Naive thymus-derived CD8-positive, alpha-beta T cell (primary cell): ENCODE measurements at places on chromosomes 11 and 22. TPM values are rescaled to one million over a fixed set of nuclear protein-coding genes. Genes with fewer than 3 reads are reported as not detected.

DNA sequence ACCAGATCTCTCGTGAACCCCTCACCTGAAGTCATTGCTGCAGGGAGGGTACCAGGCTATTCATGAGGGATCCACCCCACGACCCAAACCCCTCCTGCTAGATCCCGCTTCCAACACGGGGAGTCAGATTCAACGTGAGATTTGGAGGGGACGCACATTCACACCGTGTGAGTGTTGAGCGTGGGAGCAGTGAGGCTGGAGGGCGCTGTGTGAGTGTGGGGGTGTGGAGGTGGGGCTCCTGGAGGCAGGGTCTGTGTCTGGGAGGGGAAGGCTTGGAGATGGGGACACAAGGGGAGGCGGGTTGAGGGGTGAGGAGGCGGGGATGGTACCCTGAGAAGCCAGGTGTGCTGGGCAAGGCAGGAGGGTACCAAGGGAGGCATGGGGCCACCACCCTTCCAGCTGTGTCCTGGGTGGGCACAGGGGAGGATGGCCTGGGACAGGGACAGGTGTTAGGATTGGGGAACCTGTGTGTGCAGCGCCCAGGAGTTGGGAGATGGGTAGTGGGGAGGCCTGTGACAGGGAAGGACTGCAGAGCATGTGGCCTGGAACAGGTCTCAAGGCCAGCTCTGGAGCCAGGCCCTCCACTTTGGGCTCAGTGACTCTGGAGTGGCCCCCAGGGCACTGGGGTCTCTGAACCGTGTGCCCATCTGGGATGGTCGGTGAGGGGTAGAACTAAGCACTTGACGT, 13.6 kb downstream of the TPCN2 start:
- H3K4me1 ChIP-seq = peaks cover 4% of the 10 kb centered on the region
- H3K27me3 ChIP-seq = no peaks in the 10 kb centered on the region
- H3K4me3 ChIP-seq = no peak overlapping the region
- DNase-seq = no peak
- H3K36me3 ChIP-seq = no peaks in the 10 kb centered on the region

DNA sequence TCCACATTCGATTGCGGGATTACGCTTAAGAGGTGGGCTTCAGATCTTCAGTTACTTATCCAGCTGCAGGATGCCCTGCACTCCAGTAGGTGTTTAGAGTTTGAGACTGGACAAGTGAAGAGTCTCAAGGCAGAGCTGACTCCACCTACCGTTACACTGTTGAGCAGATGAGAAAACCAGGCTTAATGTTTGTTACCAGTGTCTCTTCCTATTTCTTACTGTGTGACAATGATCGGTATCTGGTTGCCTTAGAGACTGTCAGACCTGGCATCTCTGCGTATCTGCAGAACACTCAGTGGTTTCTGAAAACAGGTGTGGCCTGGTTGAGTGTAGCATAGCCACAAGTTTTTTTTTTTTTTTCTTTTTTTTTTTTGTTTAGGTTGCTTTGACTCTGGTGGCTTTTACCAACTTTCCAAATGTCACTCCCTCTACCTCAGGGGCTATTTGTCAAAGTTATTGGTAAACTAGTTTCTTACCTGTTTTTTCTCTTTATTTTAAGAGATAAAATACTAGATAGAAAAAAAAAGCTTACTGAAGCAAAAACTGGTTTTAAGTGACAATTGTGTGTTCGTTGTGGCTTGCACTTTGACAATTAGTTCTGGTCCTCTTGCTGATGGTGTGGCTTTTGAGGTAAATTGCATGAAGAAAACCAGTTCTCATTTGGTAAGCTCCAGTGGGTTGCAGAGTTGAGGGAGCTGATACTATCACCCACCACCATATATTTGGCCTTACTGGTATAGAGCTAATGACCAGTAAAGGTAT, 284.8 kb downstream of the ETS1 start:
- peak overlapping the region; percentile 87 for H3K4me3 ChIP-seq
- DNase-seq = peak; percentile 94
- peaks cover 2% of the 10 kb centered on the region for H3K36me3 ChIP-seq
- no peaks in the 10 kb centered on the region for H3K27me3 ChIP-seq
- H3K4me1 ChIP-seq = peaks cover 83% of the 10 kb centered on the region

DNA sequence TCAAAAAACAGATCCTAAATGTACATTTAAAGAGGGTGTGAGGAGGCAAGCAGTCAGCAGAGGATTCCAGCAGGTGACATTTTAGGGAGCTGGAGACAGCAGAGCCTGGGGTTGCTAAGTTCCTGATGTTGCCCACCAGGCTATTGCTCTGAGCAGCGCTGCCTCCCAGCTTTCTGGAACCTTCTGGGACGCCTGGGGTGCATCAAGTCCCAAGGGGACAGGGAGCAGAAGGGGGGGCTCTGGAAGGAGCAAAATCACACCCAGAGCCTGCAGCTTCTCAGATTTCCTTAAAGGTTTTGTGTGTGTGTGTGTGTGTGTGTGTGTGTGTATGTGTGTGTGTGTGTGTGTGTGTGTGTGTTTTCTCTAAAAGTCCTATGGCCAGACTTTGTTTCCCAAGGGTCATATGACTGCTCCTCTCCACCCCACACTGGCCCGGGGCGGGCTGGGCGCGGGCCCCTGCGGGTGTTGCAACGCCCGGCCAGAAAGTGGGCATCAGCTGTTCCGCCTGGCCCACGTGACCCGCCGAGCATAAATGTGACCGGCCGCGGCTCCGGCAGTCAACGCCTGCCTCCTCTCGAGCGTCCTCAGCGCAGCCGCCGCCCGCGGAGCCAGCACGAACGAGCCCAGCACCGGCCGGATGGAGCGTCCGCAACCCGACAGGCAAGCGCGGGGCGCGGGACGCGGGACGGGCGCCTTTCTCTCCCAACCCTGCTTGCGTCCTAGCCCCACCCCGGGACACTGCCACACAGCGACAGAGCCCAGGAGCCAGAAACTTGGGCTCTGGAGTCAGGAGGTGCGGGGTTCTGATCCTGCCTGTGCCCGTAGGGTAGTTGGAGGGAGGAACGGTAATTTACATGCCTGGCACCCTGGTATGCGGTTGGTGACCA, at the start of gene HMOX1:
Gene HMOX1, plus strand, starts transcription at position 560 of the 887 bp plus-strand sequence. Its CDS starts 78 bp downstream, at position 638.
- H3K4me1 ChIP-seq = peaks cover 10% of the 10 kb centered on the region
- peak within 1 kb of the TSS; percentile 40 for H3K4me3 ChIP-seq
- H3K36me3 ChIP-seq = no peaks in the 10 kb centered on the region
- H3K27ac ChIP-seq = no peak within 1 kb of the TSS
- H3K27me3 ChIP-seq = peaks cover 45% of the 10 kb centered on the region

GRCh38 chr11:65817835-65818680, 15.7 kb upstream of the SNX32 start:
- H3K27me3 ChIP-seq = no peaks in the 10 kb centered on the region

DNA sequence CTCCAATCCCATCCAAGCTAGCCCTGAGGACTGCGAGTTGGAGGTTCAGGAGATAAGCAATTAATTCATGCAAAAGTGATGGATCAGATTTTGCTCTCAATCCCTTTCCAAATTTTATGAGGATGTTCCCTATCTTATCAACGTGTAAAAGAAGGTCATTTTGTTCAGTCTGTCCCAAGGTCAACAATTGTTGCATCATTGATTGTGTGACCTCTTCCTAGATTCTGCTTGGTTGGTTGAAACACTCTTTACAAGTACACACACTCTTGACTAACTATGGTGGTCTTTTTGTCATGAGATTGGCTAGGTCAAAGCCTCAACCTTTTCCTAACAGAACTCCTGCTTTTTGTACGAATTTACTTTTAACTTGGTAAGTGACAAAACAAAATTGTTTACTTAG, 41.7 kb downstream of the COMMD9 start:
- H3K4me3 ChIP-seq = no peak overlapping the region
- no peak overlapping the region for H3K27ac ChIP-seq
- no peaks in the 10 kb centered on the region for H3K36me3 ChIP-seq

GRCh38 chr11:76566811-76567210, 103.7 kb downstream of the LRRC32 start:
- H3K27ac ChIP-seq = no peak overlapping the region
- H3K4me3 ChIP-seq = no peak overlapping the region
- H3K4me1 ChIP-seq = no peaks in the 10 kb centered on the region
- H3K36me3 ChIP-seq = peaks cover 2% of the 10 kb centered on the region

DNA sequence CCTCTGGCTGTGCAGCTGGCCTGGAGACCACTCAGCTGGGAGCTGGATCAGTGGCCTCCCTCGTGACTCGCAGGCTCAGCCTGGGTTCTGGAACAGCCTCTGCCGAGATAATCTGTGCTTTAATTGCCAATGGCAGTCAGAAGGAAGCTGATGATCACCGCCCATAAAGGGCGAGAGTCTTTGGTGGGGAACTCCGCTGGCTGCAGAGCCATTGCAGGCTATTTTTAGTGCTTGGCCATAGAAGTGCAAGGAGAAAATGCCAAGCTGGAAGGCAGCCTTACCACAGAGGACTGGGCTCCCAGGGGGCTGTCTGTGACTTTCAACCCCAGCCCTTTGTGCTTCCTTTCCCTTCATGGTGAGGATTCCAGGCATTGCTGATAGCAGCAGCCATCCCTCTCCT, 62.2 kb upstream of the TENM4 start:
- no peak overlapping the region for H3K4me3 ChIP-seq
- H3K36me3 ChIP-seq = no peaks in the 10 kb centered on the region
- DNase-seq = no peak
- H3K27me3 ChIP-seq = peaks cover 6% of the 10 kb centered on the region
- no peaks in the 10 kb centered on the region for H3K4me1 ChIP-seq

GRCh38 chr11:65574811-65575567, 864 bp upstream of the EHBP1L1 start:
- DNase-seq = no peak
- peak overlapping the region; percentile 98 for H3K27ac ChIP-seq
- H3K27me3 ChIP-seq = no peaks in the 10 kb centered on the region
- peaks cover 67% of the 10 kb centered on the region for H3K4me1 ChIP-seq
- H3K4me3 ChIP-seq = peak overlapping the region; percentile 99

DNA sequence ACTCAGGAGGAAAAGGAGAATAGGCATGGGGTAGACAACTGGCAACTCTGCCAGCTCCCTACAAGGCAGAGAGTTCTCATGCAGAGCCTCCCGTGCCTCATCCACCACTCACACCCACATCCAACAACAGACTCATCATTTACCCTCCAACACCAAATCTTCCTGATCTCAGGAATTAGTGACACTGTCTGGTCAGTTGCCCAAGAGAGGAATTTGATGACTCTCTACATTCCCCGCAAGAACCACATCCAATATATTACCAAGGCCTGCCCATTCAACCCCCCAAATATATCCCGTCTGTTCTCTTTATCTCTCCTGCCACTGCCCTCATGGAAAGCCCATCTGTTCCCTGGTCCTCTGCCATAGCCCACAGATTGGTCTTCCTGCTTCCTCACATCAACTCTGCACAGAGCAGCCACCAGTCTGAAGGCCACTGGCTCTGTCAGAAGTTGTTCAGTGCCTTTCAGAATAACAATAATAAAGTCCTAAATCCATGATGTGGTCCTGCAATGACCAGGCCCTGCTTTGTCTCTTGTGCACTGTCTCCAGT, 57.5 kb upstream of the CD82 start:
- H3K36me3 ChIP-seq = peaks cover 8% of the 10 kb centered on the region
- H3K27ac ChIP-seq = no peak overlapping the region
- no peaks in the 10 kb centered on the region for H3K4me1 ChIP-seq

- peaks cover 4% of the 10 kb centered on the region for H3K4me1 ChIP-seq
- peaks cover 75% of the 10 kb centered on the region for H3K27me3 ChIP-seq
- H3K36me3 ChIP-seq = no peaks in the 10 kb centered on the region
- no peak overlapping the region for H3K4me3 ChIP-seq
Measured at GRCh38 chr22:27667121-27667843, 134.3 kb downstream of the MN1 start.

DNA sequence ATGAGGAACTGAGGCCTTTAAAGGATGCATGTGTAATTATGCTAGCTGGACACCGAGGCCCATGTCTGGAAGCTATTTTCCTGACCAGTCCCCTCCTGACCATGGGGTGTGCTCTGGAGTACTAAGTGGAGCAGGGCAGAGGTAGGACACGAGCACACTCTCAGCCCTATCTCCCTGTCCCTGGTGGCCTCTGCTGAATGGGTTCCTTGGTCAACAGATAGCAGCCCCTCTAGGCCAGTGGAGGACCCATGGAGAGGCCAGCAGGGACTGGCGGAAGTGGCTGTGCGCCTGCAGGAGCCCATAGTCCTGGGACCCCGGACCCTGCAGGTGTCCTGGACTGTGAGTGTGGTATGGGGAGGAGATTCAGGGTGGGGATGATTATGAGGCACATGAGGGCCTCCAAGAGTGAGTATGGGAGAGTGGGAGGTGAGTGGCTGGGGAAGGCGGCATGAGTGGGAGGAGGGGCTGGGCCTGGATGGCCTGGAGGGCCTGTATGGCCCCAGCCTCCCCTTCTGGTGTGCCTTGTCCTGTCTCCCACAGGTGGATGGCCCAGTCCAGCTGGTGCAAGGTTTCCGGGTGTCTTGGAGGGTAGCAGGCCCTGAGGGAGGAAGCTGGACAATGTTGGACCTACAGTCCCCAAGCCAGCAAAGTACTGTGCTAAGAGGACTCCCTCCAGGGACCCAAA, 9.5 kb downstream of the ROBO3 start:
- H3K27ac ChIP-seq = no peak overlapping the region
- H3K27me3 ChIP-seq = peaks cover 33% of the 10 kb centered on the region
- no peaks in the 10 kb centered on the region for H3K36me3 ChIP-seq
- H3K4me3 ChIP-seq = no peak overlapping the region
- no peak for DNase-seq

GRCh38 chr11:117337076-117337475, 9.4 kb downstream of the CEP164 start:
- DNase-seq = no peak
- peaks cover 21% of the 10 kb centered on the region for H3K36me3 ChIP-seq
- no peak overlapping the region for H3K4me3 ChIP-seq
- H3K27me3 ChIP-seq = no peaks in the 10 kb centered on the region

- no peaks in the 10 kb centered on the region for H3K27me3 ChIP-seq
- no peaks in the 10 kb centered on the region for H3K36me3 ChIP-seq
- no peaks in the 10 kb centered on the region for H3K4me1 ChIP-seq
- no peak overlapping the region for H3K27ac ChIP-seq
Measured at GRCh38 chr11:105923252-105923651, 98.8 kb downstream of the MSANTD4 start.

GRCh38 chr22:48342732-48343131, 1484.9 kb downstream of the BRD1 start:
- peaks cover 3% of the 10 kb centered on the region for H3K27me3 ChIP-seq
- DNase-seq = no peak
- no peak overlapping the region for H3K27ac ChIP-seq

DNA sequence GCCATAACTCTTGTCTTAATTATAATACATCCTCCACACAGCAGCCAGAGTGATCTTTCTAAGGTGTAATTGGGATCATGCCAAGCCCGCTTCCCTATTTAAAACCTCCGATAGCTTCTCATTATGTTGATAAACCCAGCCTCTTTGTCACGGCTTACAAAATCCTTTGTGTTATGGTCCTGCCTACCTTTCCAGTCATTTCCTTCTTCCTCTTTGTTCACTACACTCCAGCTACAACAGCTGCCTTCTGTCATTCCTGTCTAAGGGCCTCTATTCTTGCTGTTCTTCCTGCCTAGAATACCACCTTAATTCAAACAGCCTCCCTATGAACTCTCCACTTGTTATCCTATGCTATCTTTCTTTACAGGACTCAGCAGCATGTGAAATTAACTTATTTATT, 70.6 kb upstream of the CAPRIN1 start:
- no peaks in the 10 kb centered on the region for H3K36me3 ChIP-seq
- DNase-seq = no peak
- H3K27ac ChIP-seq = no peak overlapping the region
- H3K27me3 ChIP-seq = peaks cover 11% of the 10 kb centered on the region
- no peak overlapping the region for H3K4me3 ChIP-seq

RAB3IL1 gene
- 0.82 TPM for total RNA-seq

KCNE3 gene
- not detected for total RNA-seq

ADM gene
- total RNA-seq = 0.91 TPM

PVALB gene
- total RNA-seq = not detected

LYVE1 gene
- total RNA-seq = not detected

GRM5 gene
- not detected for total RNA-seq

SLC25A1 gene
- 36.3 TPM for total RNA-seq
